Stimulated activated CD4-positive, alpha-beta T cell treated with anti-CD3 and anti-CD28 coated beads, Interleukin-12 subunit alpha, Interleukin-12 subunit beta, amount 100 ng/mL, for 48 hours (primary cell): ENCODE measurements at places on chromosomes 4 and X.

DNA sequence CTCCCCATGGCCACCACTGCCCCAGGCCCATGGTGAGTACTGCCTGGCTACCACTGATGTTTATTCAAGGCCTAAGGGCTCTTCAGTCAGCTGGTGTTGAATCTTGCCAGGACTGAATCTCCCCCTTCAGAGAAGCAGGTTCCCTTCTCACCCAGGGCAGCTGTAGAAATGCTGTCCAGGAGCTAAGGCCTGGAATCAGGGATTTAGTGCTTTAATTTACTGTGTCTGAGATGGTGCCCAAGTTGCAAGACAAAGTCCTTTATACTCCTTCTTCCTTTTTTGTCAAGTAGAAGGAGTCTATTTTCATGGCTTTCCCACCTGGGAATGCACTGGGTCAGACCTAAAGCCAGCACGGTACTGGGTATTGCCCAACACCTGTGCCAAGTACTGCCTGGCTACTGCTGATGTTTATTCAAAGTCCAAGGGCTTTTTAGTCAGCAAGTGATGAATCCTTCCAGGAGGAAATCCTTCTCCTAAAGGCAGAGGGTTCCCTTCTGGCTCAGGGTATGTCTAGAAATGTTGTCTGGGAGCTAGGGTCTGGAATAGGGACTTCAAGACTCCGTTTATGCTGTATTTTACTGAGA is 117.6 kb upstream of the ATOH1 start:
- DNase-seq: no peak

GRCh38 chrX:67714004-67714403 is 170.2 kb downstream of the AR start:
- no peak for DNase-seq

DNA sequence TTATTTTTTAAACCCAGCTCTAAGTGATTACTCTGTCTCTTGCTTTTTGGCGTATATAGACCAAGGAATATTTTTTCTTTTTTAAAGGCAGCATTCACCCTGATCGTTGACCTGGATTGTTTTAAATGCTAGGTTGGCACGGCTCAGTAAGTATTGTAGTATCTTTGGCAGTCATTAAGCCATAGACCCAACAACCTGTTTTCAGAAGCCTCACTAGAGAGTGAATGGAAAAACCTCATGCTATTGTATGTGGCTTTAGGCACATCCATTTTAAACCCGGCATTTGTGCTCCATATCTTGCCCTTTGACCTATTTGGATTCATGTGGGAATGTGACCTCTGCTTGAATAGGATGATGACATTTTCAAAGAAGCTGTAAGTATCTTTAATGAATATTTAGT is 183.9 kb downstream of the SNCA start:
- DNase-seq: no peak

DNA sequence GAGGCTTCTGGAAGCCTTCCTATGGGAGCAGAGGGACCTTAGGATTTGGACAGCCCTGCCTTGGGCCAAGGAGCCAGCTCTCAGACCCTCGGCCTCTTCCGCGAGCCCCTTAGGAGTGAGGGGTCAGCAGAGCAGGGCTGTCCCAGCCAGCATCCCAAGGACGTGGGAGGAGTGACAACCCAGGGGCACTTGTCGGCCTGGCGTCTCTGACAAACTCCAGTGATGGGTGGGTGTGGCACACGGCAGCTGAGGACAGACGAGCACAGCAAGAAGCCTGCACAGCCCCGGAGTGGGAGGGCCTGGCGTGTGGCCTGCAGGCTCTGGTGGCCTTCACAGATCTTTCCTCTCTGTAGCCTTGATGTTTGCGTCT is 11.6 kb upstream of the TNIP2 start:
- no peak for DNase-seq

DNA sequence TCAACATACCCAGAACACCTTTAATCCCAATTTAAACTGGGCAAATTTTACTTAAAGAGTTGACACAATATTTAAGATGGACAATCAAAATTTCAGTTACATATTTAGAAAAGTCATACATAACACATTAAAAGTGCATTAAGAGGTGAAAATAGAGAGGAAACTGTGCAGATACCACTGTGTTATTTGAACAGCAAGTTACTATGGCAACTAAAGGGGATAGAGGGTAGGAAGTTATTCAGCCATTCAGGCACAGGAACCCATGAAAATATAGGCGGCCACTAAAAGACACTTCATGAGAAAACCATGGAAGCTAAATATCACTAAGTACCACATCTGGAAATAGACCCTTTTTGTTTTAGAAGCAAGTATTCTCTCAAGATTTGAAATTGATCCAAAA is 75.1 kb downstream of the PDGFC start:
- DNase-seq: no peak

- DNase-seq: no peak
Observed at GRCh38 chr4:101651778-101652177, 138.8 kb upstream of the BANK1 start.

GRCh38 chrX:56564921-56565840 is 1.8 kb downstream of the UBQLN2 start:
- DNase-seq: no peak

GRCh38 chrX:71493111-71493613 is 39.7 kb upstream of the OGT start:
- DNase-seq: no peak

DNA sequence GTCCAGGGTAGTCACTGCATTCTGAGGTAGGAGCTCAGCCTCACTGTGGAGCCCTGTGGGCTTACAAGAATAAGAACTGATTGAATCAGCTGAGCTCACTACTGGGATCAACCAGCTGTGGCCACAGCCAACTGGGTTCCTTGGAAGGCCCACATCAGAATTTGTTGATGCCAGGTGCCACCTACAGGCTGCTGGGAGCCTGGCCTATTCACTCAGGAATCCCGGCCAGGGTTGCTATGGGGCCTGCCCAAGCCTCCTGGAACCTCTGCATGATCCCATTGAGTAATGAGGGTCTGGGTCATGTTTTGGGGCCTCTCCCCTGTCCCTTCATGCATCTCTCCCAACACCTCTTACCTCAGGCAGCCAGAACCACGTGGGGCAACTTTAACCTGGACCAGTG is 53.9 kb upstream of the KIAA1210 start:
- DNase-seq: no peak

DNA sequence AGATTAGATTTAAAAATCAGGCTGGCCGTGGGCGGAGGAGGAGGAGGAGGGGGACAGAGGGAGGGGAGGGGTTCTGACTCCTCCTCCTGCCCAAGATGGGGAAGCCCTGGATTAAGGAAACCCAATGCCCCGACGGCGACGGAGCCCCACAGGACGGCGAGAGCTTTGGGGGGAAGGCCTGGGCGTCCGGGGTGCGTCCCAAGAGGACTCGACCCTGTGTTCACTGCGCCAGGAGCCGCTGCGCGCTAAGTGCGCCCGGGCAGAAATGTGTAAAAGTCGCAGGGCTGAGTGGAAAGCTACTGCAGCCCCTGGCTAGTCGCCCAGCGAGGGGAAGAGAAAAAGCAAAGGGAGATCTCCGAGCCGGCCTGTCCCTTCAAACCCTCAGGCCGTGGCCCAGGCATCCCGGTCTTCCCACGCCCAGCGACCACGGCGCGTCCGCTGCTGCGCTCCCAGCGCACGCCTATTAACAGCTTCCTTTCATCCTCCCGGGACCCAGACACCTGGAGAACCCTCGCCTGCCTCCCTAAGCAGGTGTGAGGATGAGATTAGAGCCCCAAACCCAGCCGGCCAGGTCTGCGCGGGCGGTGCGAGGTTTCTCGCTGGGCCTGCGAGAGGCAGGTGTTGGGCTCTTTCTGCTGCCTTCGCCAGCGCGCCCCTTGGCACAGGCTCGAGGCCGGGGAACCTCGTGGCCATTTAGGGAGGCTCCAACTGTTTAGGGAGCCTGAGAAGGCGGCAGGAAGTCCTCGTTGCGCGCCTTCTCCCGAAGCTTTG is 1.4 kb upstream of the RPS6KA3 start:
- DNase-seq: no peak

GRCh38 chr4:101229116-101229515 is 118.2 kb downstream of the PPP3CA start:
- DNase-seq: no peak

GRCh38 chrX:15033917-15034316 is 160.7 kb downstream of the MOSPD2 start:
- DNase-seq: no peak

- DNase-seq: no peak
Observed at GRCh38 chrX:103446665-103447302, 70.4 kb downstream of the BEX3 start.

DNA sequence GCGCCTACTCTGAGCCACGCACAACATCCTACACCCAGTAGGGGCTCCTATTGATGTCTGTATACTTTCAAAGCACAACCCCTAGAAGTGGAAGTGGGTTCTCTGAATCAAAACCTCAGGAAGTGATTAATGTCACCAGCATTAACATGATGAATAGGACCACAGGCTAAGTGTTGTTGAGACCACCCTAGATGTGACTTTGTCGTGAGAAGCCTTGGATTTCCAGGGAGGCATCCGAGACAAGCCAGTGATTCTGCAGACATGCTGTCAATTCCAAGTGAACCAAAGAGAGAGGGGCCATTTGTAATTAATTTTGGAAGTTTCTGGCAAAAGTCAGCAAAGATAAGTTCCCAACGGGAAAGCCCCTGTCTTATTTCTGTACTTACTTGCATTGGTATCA is 493.0 kb downstream of the ZIC3 start:
- no peak for DNase-seq

- DNase-seq: no peak
Observed at GRCh38 chrX:13254076-13254785, 65.6 kb downstream of the ATXN3L start.

DNA sequence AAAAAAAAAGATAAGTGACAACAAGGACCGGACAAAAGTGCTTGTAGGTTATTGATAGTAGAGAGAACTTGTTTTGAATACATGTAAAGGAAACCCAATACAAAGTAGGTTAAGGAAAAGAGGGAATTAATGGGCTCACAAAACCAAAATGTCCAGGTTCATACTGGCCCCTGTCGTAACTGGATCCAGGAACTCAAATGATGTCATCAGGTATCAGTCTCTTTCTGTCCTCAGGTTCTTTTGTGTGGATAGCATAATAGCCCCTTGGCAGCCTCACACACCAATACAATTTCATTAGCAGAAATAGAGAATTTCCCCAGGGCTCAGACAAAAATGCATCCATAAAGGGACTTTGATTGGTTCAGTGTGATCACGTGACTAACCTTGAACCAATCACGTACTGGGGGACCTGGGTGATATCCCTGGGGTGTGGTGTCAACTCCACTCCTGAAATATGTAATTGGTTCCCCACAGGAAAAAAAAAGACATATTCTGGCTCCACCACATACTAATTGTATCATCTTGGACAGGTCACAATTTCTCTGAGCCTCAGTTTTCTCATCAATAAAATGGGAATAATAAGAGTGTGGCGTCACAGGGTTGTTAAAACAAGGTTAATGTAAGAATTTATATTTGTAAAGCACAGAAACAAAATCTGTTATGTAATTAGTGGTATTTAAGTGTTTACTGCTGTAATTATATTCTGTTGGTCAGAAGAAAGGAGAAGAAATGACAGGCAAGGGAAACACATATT is 174.8 kb downstream of the PDGFRA start:
- DNase-seq: no peak

- DNase-seq: no peak
Observed at GRCh38 chrX:30488092-30488491, 89.5 kb downstream of the TASL start.

DNA sequence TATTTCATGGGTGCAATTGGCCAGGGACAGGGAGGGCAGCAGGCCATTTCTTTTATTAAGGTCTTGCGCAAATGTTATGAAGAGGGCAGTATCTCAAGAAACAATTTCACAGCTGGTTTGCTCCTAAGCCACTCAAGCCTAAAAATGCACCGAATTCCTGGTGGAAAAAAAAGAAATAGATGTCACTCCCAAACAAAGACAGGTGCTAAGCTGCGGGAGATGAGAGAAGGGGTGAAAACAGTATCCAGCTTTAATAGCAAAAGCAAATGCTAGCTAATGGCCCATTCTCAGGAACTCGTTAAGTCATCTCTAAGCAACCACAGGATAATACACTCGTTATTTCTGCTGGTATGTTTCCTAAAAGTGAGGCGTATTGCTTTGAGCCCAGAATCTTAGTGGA is 116.4 kb downstream of the ARX start:
- no peak for DNase-seq

DNA sequence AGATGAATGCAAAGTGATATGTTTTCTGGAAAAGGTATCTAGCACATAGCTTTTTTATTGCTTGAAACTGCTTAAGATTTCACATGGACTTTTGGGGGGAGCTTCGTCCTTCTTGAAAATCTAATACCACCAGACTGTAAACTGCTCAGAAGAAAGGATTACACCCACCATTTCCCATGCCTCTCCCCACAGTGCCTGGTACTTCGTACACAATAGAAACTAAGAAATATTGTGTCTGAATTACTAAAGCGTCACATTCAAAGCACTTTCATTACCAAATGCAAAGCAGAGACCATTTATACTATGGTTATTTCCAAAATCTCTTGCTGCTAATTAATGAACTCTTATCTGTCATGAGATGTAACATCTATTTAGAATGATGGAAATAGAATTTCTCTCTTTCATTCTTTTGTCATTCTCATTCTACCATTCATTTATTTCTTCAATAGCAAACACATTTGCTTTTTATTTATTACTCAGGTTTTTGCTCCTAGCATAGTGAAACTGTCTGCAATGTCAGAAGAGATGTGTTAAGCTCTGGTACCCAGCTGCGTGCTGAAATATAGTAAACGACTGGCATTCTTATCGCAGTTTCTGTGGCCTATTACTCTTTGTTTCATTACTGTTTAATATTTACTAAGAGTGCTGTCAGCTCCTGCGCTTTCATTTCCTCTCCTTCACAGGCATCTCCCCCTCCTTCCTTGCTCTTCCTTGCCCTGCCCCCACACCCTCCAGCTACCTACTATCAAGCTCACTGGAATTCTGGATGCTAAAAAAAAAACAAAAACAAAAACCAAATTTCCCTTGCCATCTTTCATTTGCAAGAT is 51.4 kb upstream of the RAPGEF2 start:
- no peak for DNase-seq

DNA sequence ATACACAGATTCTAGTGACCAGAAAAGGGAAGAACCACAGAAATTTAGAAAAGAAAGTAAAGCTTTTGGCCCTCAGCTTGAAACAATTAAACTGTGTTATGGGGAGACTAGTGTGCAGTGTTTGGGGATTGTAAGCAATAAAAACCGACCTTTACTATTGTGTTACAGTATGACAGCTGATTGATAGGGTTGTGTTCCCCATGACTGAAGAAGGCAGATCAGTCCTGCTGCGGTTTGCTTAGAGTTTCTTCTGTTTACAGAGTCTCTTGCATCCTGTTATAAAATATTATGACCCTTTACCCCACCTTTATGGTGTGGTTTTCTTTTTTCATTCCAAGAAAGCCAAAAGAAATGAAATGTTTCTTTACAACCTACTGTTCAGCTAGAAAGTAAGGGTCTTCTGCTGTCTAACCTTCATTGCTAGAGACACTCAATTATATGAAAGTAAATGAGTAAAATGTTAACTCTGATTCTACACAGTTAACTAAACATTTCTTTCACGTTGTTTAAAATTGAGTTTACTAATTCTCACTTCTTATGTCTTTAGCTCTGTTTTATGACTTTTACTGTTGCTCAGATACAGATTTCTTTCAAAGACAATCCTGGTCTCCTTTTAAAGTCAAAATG is 18.1 kb downstream of the CHIC1 start:
- DNase-seq: no peak
